Bone marrow (tissue), 2 donors: ENCODE measurements at places on chromosomes 1 and 21.

GRCh38 chr1:32992489-32993323 lies 28.1 kb upstream of the RNF19B start:
- DNase-seq: peak; percentile 97

GRCh38 chr1:33004613-33005012 lies 32.1 kb downstream of the AK2 start:
- DNase-seq: no peak

- DNase-seq: no peak
Observed at GRCh38 chr1:81619156-81619555, 181.6 kb upstream of the ADGRL2 start.

DNA sequence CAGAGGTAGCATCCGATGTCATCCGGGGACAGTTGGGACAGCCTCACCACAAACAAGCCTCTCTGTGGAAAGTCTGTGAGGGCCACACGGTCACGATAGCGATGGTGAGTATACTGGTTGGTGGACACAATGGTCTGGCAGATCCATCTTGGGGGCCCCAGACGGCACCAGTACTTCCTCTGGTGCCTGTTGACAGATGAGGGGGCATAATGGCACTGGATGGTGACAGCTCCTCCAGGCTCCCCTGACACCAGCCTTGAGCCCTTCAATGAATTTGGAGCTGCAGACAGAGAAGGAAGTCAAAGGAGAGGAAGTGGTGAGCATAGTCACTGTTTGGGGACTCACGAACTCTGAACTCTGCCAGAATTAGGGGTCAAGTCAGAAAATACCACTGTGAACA lies 8.0 kb downstream of the FCAMR start:
- peak; percentile 74 for DNase-seq

- no peak for DNase-seq
Observed at GRCh38 chr1:92858564-92859399, 26.9 kb downstream of the RPL5 start.

GRCh38 chr1:30868833-30869435 lies 39.6 kb downstream of the SDC3 start:
- no peak for DNase-seq

DNA sequence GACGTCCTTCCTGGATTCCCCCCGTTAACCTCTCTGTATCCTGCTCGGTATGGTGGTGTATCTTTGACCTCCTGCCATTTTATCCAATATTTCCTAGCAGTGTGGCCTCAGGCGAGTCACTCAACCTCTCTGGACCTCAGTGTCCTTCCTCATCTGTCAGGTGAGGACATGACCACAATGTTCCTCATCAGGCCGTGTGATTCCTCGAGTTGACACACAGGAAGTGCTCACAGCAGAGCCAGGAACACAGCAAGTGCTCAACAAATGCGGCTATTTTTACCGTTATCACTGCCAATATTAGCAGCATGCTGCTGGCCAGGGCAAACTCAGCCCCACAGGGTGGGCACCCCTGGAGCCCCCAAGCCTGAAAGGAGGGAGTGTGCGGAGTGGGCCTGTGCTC lies 450.2 kb downstream of the KIF26B start:
- no peak for DNase-seq

- DNase-seq: no peak
Observed at GRCh38 chr1:54312796-54313316, 93.3 kb downstream of the SSBP3 start.

DNA sequence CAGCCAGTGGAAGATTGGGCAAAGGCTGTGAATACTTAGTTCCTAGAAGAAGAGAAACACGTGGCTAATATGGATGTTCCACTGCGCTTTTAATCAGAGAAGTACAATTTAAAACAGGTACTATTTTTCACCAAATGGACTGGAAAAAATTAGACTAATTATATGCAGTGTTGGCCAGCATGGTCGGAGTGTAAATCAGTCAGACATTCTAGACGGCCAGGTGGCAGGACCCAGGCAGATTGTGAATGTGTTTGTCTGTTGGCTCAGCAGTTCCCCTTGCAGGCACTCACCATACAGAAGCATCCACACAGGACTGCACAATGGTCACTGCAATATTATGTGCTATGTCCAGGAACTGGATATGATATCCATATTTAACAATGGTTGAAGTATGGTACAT lies 23.9 kb upstream of the SLC25A34 start:
- DNase-seq: no peak

- no peak for DNase-seq
Observed at GRCh38 chr1:219539645-219540254, 73.2 kb downstream of the ZC3H11B start.

DNA sequence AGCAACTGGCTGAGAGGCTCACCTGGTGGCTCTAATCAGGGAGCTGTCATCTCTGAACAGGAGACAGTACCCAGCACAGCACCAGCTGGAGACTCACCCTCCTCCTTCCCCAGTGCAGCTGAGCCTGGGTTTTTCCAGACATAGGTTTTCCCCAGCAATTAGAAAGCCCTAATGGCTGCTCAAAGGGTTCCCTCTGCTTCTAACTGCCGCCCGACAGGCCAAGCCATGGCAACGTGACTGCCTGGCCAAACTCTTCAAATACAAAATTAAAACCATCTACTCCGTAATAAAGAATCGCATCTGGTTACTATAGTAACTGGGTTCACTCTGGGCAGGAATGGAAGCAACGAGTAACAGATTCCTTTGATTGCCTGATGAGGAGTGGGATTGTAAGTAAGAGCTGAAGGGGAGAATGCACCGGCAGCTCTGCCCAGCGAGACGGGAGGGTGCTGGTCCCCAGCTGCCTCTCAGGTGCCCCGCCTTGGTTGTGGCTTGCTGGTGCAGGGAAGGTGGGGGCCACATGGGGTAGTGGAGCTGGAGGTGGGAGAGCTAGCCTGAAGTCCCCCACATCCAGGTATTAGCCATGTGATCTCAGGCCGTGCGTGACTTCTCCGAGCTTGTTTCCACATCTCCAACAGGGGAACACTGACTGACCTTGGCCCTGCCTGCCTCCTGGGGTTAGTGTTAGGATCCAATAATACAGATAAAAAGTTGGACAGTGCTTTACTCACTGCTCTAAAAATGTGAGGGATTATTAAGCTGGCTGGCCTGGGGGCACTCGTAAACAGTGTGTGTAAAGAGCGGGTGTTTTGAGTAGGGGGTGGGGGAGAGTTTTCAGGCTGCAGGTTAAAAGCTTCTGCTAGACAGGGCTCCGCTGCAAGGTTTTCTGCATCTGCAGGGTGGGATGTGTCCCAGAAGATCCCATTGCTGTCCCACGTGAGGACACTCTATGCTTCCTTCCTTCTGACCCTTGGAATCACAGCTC lies 94.2 kb downstream of the KCNN3 start:
- no peak for DNase-seq
